Activated T-helper 1 cell treated with anti-CD3 and anti-CD28 coated beads, Interleukin-12 subunit alpha, Interleukin-12 subunit beta, Interleukin-2, Interleukin-4 antibody, amounts not matched to agents 30 ng/mL and 10 ng/mL and 1 ng/mL, durations not matched to agents 14 hours and 24 hours and 36 hours (primary cell): ENCODE measurements at places on chromosomes 11 and 22. TPM values are rescaled to one million over a fixed set of nuclear protein-coding genes. Genes with fewer than 3 reads are reported as not detected.

Gene LMO2
- total RNA-seq, result not detected in 2 replicates

Gene GGTLC2
- total RNA-seq, result not detected in 2 replicates

Gene OR10D3
- not detected in 2 replicates for total RNA-seq

Gene CSNK2A3
- total RNA-seq, result 1.2 TPM in 2 replicates

Gene NAT10
- total RNA-seq, result 157 and 158 TPM in 2 replicates

Gene MAJIN
- not detected in 2 replicates for total RNA-seq

Gene MRGPRX4
- total RNA-seq, result not detected in 2 replicates

Gene TMEM45B
- 0.24 and 0.26 TPM in 2 replicates for total RNA-seq

Gene OR5AS1
- total RNA-seq, result not detected in 2 replicates

Gene SYNGR1
- not detected in 2 replicates for total RNA-seq

Gene HTR3B
- total RNA-seq, result not detected in 2 replicates

Gene PNPLA3
- 0.86 and 1.6 TPM in 2 replicates for total RNA-seq

Gene MS4A4A
- not detected in 2 replicates for total RNA-seq

Gene MUC2
- total RNA-seq, result not detected in 2 replicates

Gene SPDYC
- not detected in 2 replicates for total RNA-seq

Gene HEPN1
- total RNA-seq, result not detected in 2 replicates

Gene TSGA10IP
- total RNA-seq, result not detected in 2 replicates

Gene LRRC4C
- not detected in 2 replicates for total RNA-seq

Gene OR52N2
- total RNA-seq, result not detected in 2 replicates

Gene RAG2
- total RNA-seq, result not detected in 2 replicates

Gene BTBD18
- 0.07 TPM in 1 of 2 replicates, not detected in the other for total RNA-seq

Gene CCDC15
- total RNA-seq, result 3.1 and 3.4 TPM in 2 replicates

Gene C11orf97
- not detected in 2 replicates for total RNA-seq

Gene SEPTIN3
- 7.0 and 7.9 TPM in 2 replicates for total RNA-seq

Gene FGF4
- not detected in 2 replicates for total RNA-seq

Gene PLEKHB1
- total RNA-seq, result 1.3 and 2.0 TPM in 2 replicates

Gene ANO9
- total RNA-seq, result 33.1 and 33.8 TPM in 2 replicates

Gene KIF18A
- total RNA-seq, result 13.1 and 15.4 TPM in 2 replicates

Gene BACE1
- 0.13 and 0.27 TPM in 2 replicates for total RNA-seq

Gene LSP1
- 257 and 262 TPM in 2 replicates for total RNA-seq

Gene RGL4
- 9.3 and 11.7 TPM in 2 replicates for total RNA-seq
